ENCODE measurements at places on chromosomes 13 and 19.

GRCh38 chr19:18500376-18500775 is 21.5 kb downstream of the ELL start:
- DNase-seq = no peak

DNA sequence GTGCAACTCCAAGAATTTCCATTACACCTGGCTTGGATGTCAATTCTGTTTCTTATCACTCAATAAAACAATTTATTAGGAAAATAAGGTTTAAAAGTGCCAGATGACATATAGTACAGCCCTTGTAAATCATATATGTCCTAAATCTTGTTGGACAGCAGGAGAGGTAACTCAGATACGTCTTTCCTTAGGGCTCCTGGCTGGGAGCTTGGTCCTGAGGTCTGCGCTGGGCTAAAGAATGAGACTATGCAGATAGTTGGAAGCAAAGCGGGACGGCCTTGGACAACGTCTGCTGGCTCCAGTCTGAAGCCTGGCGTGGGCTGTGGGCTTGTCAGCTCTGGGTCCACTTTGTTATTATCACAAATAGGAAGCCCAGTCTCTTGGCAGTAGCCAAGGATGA is 377.0 kb downstream of the DLEU7 start:
- no peak for DNase-seq

GRCh38 chr13:26762745-26763345 is 2.3 kb upstream of the GPR12 start:
- no peak for DNase-seq

GRCh38 chr19:15253061-15253460 is 20.8 kb upstream of the EPHX3 start:
- DNase-seq = no peak

- DNase-seq = no peak
Observed at GRCh38 chr13:35945368-35945767, 185.8 kb downstream of the DCLK1 start.

GRCh38 chr19:19471682-19472081 is 43.7 kb downstream of the TSSK6 start:
- no peak for DNase-seq

DNA sequence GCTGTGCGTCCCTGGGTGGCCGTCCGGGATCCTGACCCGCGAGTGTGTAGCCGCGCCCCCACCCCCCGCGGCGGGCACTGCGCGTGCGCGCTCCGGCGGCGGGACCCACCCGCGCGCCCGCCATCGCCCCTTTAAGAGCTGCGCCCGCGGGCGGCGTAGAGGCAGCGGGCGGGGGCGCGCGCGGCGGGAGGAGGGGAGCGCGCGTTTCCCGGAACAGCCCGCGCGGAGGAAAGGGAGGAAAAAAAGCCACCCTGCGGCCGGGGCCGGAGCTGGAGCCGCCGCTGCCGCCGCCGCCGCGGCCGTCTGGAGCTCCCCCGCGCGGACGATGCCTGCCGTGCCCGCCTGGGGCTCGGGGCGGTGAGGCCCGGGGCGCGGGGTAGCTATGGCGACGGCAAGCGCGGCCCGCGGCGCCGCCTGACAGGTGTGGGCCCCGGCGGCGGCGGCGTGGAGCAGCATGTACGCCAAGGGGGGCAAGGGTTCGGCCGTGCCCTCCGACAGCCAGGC is at the start of gene SSBP4:
TSS of gene SSBP4 (plus strand) at position 204 of the 504 bp plus-strand sequence. CDS start at position 455, 251 bp downstream.
- peak; percentile 77 for DNase-seq

- no peak for DNase-seq
Observed at GRCh38 chr19:50432221-50433028, at the start of gene MYBPC2. Gene MYBPC2, plus strand, starts transcription at chr19:50432892. Its CDS starts 62 bp downstream, at chr19:50432954.

GRCh38 chr19:43901395-43902390 is 33.4 kb downstream of the ZNF45 start:
- peak; percentile 85 for DNase-seq

Measured in HCEC 1CT (cell line).